ENCODE measurements at places on chromosomes 1 and 21.
A peak's percentile ranks its signal among the peaks of the same experiment; 100 is the strongest.

GRCh38 chr1:180926164-180926981 is 13.7 kb downstream of the KIAA1614 start:
- no peak for DNase-seq

GRCh38 chr1:14881775-14882672 is 271.5 kb upstream of the TMEM51 start:
- no peak for DNase-seq

- peak; percentile 66 for DNase-seq
Observed at GRCh38 chr1:223628233-223629125, 37.0 kb downstream of the CAPN8 start.

DNA sequence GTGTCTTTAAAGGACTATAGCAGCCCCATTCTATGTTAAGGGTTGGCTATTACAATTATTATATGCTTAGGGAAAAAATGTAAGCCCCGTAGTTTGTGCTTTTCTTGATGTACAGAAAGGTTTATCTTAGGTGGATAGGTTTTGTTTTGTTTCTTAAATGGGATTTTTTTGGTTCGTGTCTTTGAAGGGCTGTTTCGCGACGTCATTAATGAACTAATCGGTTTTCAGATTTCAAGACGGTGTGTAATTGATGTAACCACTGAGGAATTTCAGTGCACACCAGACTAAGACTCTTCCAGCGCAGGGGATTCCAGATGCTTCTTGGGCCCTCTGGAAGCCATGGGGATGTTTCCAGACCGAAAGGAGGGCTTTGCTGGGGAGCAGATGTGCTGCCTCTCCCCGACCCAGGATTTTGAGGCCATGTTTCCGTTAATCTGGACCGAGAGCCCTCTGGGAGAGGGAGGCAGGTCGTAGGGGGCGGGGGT is 4.8 kb upstream of the SIM2 start:
- DNase-seq, result peak; percentile 6

DNA sequence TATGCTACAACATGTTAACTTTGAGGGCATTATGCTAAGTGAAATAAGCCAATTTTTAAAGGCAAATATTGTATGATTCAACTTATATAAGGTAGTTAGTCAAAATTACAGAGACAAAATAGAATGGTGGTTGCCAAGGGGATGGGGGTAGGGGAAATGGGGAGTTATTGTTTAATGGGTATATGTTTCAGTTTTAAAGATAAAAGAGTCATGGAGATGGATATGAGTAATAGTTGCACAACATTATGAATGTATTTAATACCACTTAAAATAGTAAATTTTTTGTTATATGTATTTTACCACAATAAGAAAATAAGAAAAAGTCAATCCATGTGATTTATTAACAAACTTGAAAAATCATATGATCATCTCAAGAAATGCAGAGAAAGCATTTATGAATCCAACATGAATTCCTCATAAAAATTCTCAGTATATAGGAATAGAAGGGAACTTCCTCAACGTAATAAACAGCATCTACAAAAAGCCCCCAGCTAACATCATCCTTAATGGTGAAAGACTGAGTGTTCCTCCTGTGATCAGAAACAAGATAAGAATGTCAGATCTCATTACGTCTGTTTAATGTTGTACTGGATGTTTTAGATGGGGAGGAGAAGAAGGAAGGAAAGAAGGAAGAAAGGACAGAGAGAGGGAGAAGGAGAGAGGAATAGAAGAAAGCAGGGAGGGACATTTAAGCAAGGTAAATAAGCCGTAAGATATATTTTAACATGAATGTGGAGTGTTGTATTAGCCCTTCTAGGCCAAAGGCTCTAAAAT is 6.7 kb upstream of the TSEN15 start:
- DNase-seq, result no peak

GRCh38 chr1:223242971-223243370 is 99.9 kb upstream of the TLR5 start:
- DNase-seq, result no peak

GRCh38 chr1:33322109-33322508 is 1.2 kb upstream of the A3GALT2 start:
- no peak for DNase-seq

DNA sequence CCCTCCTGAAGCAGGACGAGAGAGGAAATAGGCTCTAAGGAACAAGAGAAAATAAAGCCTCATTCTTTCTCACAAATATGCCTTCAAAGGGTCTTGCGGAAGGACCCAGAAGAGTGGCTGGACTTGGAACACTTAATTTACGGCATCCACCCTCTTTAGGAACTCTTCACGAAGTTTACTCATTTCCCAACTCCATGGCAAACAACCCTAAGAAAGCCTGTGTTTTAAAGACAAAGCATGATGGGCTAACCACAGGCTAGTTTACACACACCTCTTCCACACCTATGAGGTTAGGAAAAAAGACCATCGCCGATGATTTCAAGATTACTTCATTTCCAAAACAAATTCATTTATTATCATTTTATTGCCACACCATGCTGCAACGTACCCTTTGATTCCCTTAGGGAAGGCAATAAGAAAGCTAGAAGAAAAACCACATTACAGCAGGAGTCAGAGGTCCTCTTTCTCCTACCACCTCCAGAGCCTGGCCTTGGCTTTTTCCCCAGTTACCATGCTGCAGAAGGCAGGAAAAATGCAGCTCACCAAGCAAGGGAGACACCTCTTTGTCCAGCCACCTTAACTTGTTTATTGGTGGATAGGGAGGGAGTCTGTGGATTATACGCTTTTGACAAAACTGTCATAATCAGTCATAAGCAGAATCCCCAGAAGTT is 29.6 kb downstream of the CHI3L2 start:
- DNase-seq, result no peak

- no peak for DNase-seq
Observed at GRCh38 chr1:168320800-168321450, 40.2 kb downstream of the TBX19 start.

Data from endothelial cell (in vitro differentiated cells).